ENCODE measurements at places on chromosomes 12 and 14.

DNA sequence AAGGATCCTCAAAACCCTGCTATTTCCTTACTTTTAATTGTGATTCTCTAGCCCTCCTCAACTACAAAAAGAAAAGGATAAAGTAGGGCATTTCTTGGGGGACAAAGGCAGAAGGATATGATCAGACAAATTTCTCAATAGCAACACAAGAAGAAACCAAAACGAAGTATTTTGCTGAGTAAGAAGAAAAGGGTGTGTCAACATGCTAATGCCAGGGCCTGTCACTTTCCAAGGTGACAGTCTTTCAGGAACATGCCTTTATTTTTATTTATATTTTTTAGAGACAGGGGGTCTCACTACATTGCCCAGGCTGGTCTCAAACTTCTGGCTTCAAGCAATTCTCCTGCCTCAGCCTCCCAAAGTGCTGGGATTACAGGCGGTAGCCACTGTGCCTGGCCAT is 39.8 kb downstream of the CBX5 start:
- no peak for DNase-seq

DNA sequence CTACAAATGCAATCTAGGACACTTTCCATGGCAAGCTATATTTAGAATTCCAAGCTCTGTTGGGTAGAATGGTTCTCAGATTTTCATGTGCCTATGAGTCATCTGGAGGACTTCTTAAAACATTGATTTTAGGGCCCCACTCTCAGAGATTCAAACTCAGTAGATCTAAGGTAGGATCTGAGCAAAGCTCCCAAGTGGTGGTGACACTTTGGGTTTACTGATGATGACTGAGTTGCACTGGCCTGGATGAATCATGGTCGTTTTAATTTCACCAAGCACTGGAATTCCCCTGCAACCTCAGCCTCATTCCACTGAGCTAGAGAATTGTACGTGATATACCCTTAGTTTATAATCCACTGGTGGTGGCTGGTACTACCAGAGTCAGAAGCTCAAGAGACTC is 86.5 kb downstream of the PPM1H start:
- no peak for DNase-seq

DNA sequence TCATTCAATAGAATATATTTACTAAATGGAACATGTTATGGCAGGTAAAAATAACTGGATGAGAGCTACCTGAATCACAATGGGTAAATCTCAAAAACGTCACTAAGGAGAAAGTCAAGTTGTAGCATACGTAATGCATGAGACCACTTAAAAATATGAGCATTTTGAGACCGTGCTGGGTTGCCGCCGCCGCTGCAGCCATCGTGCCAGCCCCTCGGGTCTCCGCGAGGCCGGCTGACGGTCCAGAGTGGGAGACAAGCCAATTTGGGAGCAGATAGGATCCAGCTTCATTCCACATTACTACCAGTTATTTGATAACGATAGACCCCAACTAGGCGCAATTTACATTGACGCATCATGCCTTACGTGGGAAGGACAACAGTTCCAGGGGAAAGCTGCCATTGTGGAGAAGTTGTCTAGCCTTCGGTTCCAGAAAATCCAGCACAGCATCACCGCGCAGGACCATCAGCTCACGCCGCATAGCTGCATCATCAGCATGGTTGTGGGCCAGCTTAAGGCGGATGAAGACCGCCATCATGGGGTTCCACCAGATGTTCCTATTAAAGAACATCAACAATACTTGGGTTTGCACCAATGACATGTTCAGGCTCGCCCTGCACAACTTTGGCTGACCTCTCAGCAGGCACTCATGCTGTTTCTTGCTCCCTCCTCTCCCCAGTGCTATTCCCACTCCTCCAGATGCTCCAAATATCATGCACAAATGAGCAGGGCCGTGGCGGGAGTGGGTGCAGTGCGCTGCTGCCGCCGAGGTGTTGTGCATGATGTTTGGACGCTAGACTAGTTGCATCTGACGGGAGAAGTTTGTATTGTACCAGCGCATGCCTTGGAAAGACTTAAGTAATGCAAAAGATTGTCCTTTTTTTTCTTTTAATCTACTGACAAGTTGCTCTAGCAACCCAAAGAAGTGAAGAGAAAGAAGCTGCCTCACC is 6.3 kb upstream of the BRMS1L start:
- no peak for DNase-seq

- no peak for DNase-seq
These were observed 238.8 kb downstream of the PAWR start for GRCh38 chr12:79451978-79452377.

Measured in CD4-positive, alpha-beta T cell treated with Interleukin-2 at 100 ng/mL for 4 hours (primary cell).